ENCODE measurements at places on chromosomes 5 and 9. TPM values are rescaled to one million over a fixed set of nuclear protein-coding genes. Genes with fewer than 3 reads are reported as not detected.

EDIL3 gene
- total RNA-seq = 59.9 TPM

CCDC187 gene
- not detected for total RNA-seq

MYMK gene
- not detected for total RNA-seq

ZNF483 gene
- total RNA-seq = 84.5 TPM

PDE6A gene
- not detected for total RNA-seq

NTNG2 gene
- total RNA-seq = 0.39 TPM

EGFLAM gene
- total RNA-seq = 0.50 TPM

PCDH12 gene
- 0.12 TPM for total RNA-seq

C9orf152 gene
- not detected for total RNA-seq

TNFSF15 gene
- 0.08 TPM for total RNA-seq

RASGRF2 gene
- 15.0 TPM for total RNA-seq

SLC4A9 gene
- not detected for total RNA-seq

WDR5 gene
- total RNA-seq = 56.6 TPM

PROB1 gene
- 2.7 TPM for total RNA-seq

TAS2R1 gene
- total RNA-seq = 0.31 TPM

FOXD4L3 gene
- not detected for total RNA-seq

SPINK4 gene
- not detected for total RNA-seq

ENG gene
- 1.4 TPM for total RNA-seq

IL3 gene
- not detected for total RNA-seq
